ENCODE measurements at places on chromosomes 1 and 21.

GRCh38 chr1:26283871-26284596 lies 4.1 kb downstream of the SH3BGRL3 start:
- no peak for DNase-seq

- DNase-seq, result no peak
Measured at GRCh38 chr21:41861987-41862386, 17.2 kb downstream of the PRDM15 start.

GRCh38 chr1:151970128-151970527 lies 23.5 kb downstream of the S100A10 start:
- DNase-seq, result no peak

- DNase-seq, result no peak
Measured at GRCh38 chr1:30929944-30930525, 21.5 kb upstream of the SDC3 start.

DNA sequence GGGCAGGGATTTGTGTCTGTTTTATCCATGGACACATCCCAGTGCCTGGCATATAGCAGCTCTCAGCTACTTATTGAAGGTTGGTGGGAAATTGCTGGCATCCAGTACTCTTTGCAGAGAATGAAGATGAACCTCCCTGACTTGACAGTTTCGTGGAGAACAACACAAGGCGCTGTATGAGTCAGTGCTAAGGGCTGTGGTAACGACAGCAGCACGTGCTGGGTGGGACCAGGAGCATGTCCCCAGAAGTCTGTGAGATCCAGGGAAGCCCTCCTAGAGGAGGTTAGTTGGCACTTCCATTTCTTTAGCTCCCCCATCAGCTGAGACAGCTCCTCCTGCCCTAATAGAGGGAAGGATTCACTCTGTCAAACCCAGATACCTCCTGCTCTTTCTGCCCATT lies 25.9 kb upstream of the IL19 start:
- DNase-seq, result no peak

GRCh38 chr1:205230982-205231381 lies 3.2 kb downstream of the TMCC2 start:
- no peak for DNase-seq

DNA sequence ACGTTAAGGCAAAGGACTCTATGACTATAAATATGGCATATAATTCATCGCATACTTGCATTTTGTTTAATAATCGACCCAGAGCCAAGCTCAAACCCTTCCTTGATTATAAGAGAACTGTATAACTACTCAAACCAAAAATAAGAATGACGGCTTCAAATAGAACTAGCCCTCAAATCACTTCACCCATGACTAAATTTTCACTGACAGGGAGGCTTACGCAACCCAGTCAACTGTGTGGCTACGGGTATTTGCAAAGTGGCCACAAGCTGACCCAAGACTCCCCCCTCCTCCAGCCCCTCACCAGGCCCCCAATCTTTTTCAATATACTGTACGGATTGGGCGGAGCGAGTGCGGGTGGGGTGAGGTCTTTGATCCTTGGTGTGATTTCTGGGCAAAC lies 268.3 kb downstream of the ASTN1 start:
- DNase-seq, result no peak

- no peak for DNase-seq
Measured at GRCh38 chr1:26580116-26580515, 50.6 kb downstream of the RPS6KA1 start.

DNA sequence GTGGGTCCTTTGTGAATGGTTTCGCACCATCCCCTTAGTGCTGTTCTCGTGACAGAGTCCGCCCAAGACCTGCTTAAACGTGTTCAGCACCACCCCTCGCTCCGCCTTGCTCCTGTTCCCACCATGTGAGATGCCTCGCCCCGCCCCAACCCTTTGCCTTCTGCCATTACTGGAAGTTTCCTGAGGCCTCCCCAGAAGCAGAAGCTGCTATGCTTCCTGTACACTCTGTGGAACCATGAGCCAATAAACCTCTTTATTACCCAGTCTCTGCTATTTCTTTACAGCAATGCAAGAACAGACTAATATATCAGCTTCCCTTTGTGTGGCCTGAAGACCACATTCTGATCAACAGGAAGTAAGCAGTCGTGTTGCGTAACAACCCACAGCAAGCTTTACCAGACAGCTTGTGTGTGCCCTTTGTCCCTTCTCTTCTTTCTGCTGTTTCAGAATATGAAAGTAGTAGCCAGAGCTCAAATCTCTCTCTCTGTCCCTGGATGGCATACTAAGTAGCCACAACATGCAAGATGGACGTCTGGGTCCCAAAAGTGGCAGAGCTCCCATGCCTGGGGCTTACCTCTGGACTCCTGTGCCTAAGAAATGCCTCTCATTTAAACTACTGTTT lies 14.1 kb downstream of the HENMT1 start:
- peak; percentile 21 for DNase-seq

- peak; percentile 37 for DNase-seq
Measured at GRCh38 chr1:1433804-1434130, 1.7 kb upstream of the VWA1 start.

DNA sequence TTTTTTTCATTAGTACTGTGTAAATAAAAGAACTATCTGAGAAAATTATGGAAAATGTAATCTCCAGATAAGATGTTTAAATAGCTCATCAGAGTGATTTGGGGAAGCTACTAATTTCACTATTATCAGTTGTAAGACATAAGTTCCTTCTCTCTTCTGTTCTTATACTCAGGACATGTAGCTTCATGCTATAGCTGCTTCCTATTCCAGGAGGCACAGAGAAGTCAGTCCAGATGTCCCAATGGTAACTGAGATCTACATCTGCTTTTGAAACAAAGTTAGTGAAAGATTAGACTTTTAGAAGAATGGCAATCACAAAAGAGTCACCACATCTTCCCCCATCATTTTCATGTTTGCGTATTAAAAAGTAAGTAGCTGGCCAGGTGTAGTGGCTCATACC lies 5.6 kb downstream of the MAP3K21 start:
- DNase-seq, result no peak

DNA sequence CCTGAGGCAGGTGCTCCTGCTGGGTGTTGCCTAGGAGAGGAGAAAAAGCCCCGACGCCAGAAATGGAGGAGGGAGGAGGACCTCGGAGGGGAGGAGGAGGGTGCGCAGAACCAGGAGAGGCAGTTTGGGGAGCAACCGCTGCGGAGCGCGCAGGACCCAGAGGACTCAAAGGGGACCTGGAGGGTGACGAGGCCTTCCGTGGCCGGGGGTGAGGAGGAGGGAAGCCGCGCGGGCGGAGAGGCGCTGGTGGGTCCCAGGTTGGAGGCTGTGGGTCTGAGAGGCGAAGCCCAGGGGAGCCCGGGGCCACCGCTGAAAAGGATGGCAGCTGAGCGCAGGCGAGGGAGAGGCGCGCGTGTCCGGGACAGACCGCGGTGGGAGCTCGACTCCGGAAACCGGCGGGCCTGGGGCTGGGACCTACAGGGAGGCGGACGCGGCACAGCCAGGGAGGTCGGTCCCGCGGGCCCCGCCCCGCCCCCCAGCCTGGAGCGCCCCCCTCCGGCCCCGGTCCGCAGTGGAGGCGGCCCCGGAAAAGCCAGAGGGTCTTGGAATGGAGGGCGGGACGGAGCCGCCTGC lies 15.1 kb downstream of the RNF223 start:
- no peak for DNase-seq

GRCh38 chr1:169513208-169513607 lies 27.5 kb upstream of the SLC19A2 start:
- DNase-seq, result no peak

- DNase-seq, result no peak
Measured at GRCh38 chr1:198934901-198935305, 296.1 kb downstream of the PTPRC start.

DNA sequence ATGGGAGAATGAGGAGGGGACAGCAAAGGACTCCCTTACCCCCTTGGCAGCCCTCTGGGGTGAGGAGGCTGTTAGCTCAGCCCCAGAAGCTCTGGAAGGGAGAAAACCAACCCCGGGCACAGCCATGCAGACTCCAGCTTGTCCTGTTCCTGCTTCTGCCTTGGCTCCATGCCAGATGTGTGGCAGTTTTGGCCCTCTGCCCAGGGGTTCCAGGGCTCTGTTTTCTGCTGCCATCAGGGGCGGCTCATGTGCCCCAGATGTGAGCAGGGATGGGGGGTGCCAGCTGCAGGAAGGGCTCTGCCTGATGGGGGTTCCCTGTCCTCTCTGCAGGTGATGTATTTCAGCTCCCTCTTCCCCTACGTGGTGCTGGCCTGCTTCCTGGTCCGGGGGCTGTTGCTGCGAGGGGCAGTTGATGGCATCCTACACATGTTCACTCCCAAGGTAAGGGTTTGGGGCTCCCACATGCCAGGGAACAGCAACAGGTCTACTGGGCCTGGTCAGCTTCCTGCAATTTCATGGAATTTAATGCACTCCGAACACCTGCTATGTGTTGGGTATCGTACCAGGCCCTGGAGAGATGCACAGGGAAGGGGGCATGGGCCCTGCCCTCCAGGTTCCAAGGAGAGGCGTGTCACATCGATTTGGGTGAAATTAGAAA lies 26.1 kb downstream of the SLC6A17 start:
- no peak for DNase-seq

GRCh38 chr1:34037109-34037508 lies 127.9 kb downstream of the CSMD2 start:
- no peak for DNase-seq

GRCh38 chr1:185398599-185398998 lies 81.6 kb upstream of the IVNS1ABP start:
- no peak for DNase-seq

- no peak for DNase-seq
Measured at GRCh38 chr1:209040351-209040750, 543.2 kb upstream of the CAMK1G start.

- no peak for DNase-seq
Measured at GRCh38 chr1:234396871-234397270, 23.6 kb downstream of the COA6 start.

DNA sequence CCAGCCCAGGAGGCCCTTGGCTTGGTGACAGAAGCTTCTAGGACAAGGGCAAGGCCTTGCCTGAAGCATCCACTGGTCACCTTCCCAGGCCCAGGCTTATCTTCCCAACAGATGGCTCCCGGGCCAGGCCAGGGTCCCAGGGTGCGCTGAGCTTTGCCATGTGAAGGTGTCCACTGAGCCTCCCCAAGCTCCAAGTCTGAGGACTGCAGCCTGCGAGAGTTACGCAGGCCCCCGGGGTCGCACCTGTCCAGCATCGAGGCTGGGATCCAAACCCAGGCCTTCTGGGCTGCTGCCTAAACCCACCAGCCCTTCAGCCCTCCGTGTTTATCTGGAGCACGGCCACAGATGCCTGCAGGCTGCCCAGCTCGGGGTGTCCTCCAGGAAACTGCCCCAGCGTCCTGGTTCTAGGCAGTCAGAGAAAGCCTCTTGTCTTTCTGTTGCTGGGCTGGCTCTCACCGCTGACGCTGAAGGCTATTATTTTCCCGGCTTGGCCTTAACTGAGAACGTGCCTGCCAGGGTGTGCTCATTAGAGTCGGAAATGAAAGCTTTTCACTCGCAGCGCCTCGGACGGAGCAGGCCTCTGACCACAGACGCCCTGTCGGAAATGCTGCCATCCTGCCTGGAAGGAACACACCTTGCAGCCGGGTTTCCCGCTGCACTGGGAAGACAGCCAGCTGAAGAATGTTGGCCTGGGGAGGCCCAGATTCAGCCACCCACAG lies 71.4 kb downstream of the MEGF6 start:
- DNase-seq, result no peak

DNA sequence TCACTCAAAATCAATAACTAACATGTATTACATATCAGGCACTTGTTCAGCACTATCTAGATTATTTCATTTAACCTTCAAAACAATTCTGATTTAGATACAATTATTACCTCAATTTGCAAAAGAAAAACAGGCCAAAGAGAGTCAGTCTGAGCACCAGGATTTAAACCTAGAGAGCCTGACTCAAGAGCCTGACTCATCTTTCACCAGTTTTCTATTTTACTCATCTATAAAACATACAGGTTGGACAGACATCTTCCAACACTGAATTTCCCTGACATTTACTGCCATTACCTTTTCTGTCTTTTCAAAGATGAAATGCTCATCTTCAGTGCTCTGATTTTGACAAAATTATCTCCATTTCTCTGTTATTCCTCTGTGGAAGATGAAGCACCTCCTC lies 116.5 kb downstream of the MRPL39 start:
- no peak for DNase-seq

DNA sequence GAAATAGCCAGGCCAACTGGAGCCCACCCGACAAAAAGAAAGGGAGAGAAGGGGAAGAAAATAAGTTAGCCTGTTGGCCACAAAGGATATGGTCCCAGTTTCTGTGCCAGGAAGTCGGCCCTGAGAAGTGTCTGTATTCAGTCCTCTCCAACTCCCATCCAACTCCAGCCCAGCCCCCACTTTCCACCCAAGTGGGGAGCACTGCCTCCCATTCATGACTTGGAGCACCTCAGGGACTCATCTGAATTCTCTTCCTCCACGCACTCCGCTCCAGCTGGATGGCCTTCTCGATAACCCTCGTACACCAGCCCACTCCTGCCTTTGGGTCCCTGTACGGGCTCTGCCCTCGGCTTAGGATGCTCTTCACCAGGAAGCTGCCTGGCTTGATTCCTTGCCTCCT lies 2.0 kb upstream of the WNT2B start:
- no peak for DNase-seq

DNA sequence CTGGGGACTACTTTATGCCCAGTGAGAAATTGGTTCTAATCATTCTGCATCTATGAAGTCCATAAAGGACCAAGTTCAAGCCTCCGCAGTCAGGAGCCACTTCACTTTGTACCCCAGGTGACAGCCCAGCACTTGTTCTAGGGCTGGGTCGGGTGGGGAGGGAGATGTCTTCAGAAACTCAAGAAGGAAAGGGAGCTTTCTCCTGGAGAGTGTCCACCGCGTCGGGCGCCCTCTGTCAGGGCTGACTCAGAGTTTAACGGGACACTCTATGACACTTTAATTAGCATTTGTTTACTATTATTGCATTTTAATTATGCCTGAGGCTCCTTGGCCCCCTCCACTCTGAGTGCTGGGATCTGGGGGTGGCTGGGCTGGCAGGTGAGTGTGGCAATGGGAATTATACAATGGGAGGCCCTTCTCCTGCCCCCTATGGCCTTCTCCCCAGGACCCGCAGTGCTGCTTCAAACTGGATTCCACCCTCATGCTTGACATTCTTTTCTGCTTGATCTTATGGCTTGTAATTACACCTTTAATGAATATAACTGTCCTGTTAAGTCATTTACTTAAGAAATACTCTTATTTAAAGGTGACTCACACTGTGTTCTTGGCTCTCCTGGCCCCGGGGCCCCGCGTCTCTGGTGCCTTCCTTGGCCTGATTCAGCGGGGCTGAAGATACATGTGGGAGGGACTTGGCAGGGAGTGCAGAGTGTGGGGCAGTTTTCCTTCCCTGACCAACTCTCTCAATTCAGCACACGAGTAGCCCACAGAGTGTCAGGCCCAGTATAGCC lies 136.6 kb downstream of the PLXNA2 start:
- no peak for DNase-seq

GRCh38 chr1:178937695-178938094 lies 66.8 kb upstream of the ANGPTL1 start:
- DNase-seq, result no peak

GRCh38 chr21:34722684-34723300 lies 54.0 kb downstream of the CLIC6 start:
- DNase-seq, result no peak

DNA sequence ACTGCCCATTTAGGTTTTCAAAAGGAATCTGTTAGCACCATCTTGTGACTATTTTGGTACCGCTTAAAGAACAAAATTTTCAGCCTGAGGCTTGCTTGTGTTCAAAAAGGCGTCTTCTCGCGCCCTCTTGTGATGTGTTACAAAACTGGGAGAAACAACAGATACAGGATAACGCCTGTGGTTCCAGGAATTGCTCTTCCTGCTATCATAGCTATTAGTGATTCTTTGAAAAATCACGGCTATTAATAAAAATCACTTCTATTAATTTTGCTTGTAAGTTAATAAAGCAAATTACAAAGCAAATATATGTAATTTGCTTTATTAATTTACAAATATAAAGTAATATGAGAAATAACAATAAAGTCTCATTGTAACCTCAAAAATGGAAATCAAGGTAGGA lies 82.2 kb upstream of the ABCD3 start:
- peak; percentile 90 for DNase-seq

All from smooth muscle cell of the brain vasculature (primary cell).